ENCODE measurements at places on chromosomes 2 and 18. TPM values are rescaled to one million over a fixed set of nuclear protein-coding genes. Genes with fewer than 3 reads are reported as not detected.

The TUBA4B gene
- total RNA-seq = not detected

GRCh38 chr2:187709065-187709464 lies 154.8 kb upstream of the TFPI start:
- no peak for DNase-seq
- H3K36me3 ChIP-seq = no peaks in the 10 kb centered on the region
- no peaks in the 10 kb centered on the region for H3K4me1 ChIP-seq
- no peaks in the 10 kb centered on the region for H3K27me3 ChIP-seq
- no peak overlapping the region for H3K27ac ChIP-seq
- no peak overlapping the region for H3K4me3 ChIP-seq

DNA sequence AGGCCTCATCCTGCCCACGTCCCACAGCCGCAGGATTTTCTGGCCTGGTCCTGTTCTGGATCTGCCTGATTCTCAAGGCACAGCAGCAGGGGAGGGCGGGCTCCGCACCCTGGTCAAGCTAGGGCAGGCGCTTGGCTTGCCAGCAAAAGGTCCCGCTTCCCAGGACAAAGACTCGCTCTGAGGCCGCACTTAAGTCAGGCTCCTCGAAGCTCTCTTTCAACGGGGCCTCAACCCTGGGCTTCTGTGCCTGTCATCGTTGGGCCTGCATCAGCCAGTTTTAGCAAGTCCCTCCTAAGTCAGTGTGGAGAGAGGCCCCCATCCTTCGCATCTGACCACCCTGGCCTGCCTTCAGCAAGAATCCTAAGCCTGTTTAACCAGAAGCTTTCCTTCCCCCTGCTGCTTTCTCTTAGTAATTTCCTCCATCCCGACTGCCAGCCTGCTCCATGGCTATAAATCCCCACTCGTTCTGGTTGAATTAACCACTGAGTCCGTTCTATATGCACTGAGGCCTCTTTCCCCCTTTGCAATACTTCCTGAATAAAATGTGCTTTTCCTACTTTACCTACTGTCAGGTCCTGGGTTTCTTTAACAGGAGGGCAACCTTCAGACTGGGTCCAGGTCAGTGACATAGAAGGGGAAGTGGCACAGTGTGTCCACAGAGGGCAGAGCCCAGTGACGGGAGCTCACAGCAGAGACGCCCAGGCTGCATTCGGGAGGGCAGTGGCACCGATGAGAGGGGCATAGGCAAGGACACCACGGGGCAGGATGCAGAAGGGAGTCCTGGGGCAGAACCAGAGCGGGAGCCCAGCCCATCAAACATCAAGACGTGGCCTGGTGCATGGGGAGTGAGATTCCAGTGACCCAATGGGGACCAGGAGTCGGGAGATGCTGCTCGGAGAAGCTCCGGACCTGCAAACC lies 62.7 kb downstream of the SP110 start:
- H3K4me3 ChIP-seq = no peak overlapping the region
- no peaks in the 10 kb centered on the region for H3K27me3 ChIP-seq
- no peaks in the 10 kb centered on the region for H3K36me3 ChIP-seq
- H3K4me1 ChIP-seq = no peaks in the 10 kb centered on the region
- H3K27ac ChIP-seq = no peak overlapping the region

The TLX2 gene
- 0.34 TPM for total RNA-seq

GRCh38 chr2:236790963-236791362 lies 221.3 kb downstream of the ACKR3 start:
- H3K27me3 ChIP-seq = no peaks in the 10 kb centered on the region
- H3K36me3 ChIP-seq = no peaks in the 10 kb centered on the region
- H3K27ac ChIP-seq = no peak overlapping the region
- H3K4me3 ChIP-seq = no peak overlapping the region

The NT5C1B gene
- total RNA-seq = not detected

The SERPINB12 gene
- total RNA-seq = not detected

The TTN gene
- 43.8 TPM for total RNA-seq

DNA sequence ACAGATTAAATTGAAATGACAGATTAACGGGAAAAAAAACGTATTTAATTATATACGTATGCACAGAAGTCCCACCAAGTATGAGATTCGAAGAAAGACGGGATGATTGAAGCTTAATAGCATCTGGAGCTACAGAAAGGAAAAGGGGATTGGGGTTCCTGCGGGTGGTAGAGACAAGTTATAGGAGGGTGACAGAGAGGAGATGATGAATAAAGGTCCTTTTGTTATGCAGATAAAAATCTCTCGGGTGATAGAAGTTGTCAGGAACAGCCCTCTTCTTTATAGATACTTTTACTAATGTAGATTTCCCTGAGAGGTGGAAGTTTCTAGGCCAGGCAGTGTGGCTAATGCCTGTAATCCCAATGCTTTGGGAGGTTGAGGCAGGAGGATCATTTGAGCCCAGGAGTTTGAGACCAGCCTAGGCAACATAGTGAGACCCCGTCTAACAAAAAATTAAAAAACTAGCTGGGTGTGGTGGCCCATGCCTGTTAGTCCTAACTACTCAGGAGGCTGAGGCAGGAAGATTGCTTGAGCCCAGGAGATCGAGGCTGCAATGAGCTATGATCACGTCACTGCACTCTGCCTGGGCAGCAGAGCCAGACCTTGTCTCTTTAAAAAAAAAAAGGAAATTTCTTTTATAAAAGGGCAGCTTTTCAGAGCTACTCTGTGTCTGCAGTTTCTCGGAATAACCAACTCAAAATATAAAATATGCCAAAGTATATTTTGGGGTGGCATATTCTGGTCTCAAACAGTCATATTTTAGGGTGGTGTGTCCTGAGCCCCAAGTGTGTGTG lies 113.0 kb downstream of the STPG4 start:
- H3K4me1 ChIP-seq = no peaks in the 10 kb centered on the region
- H3K4me3 ChIP-seq = no peak overlapping the region
- no peaks in the 10 kb centered on the region for H3K27me3 ChIP-seq
- peaks cover 72% of the 10 kb centered on the region for H3K36me3 ChIP-seq

GRCh38 chr2:180985771-180986395 lies 5.5 kb downstream of the UBE2E3 start:
- H3K36me3 ChIP-seq = no peaks in the 10 kb centered on the region
- no peak overlapping the region for H3K4me3 ChIP-seq
- peaks cover 26% of the 10 kb centered on the region for H3K4me1 ChIP-seq
- no peaks in the 10 kb centered on the region for H3K27me3 ChIP-seq
- no peak for DNase-seq
- H3K27ac ChIP-seq = no peak overlapping the region

- H3K36me3 ChIP-seq = peaks cover 15% of the 10 kb centered on the region
- DNase-seq = no peak
- no peaks in the 10 kb centered on the region for H3K27me3 ChIP-seq
- H3K4me3 ChIP-seq = no peak overlapping the region
- no peak overlapping the region for H3K27ac ChIP-seq
- H3K4me1 ChIP-seq = peaks cover 16% of the 10 kb centered on the region
Observed at GRCh38 chr2:70990216-70990615, 4.5 kb downstream of the TEX261 start.

DNA sequence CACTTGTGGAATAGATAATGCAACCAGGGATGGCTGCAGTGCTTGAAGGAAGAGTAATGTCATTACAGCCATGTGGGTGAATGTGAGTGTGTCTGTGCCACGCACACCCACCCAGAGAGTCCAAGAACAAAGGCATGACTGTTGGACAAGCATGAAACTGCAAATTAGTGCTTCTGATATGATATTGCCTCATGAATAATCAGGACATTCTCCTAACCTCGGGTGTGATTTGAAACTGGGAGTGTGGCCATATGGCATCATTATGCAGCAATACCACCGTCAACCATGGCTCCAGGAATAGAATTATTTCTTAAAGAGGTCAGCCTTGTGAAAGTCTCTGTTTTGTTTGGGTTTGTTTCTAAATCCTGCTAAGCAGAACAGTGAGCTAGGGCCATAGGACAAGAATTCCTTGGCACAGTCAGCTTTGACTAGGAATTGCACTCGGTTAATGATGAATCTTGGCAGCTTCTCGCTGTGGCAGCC lies 678.0 kb upstream of the RAB6C start:
- DNase-seq = no peak
- no peaks in the 10 kb centered on the region for H3K36me3 ChIP-seq
- no peaks in the 10 kb centered on the region for H3K4me1 ChIP-seq
- H3K27ac ChIP-seq = no peak overlapping the region
- no peaks in the 10 kb centered on the region for H3K27me3 ChIP-seq

- no peaks in the 10 kb centered on the region for H3K27me3 ChIP-seq
- H3K4me3 ChIP-seq = no peak overlapping the region
- H3K36me3 ChIP-seq = no peaks in the 10 kb centered on the region
- no peak for DNase-seq
Observed at GRCh38 chr18:23935804-23936203, 78.8 kb upstream of the TTC39C start.

DNA sequence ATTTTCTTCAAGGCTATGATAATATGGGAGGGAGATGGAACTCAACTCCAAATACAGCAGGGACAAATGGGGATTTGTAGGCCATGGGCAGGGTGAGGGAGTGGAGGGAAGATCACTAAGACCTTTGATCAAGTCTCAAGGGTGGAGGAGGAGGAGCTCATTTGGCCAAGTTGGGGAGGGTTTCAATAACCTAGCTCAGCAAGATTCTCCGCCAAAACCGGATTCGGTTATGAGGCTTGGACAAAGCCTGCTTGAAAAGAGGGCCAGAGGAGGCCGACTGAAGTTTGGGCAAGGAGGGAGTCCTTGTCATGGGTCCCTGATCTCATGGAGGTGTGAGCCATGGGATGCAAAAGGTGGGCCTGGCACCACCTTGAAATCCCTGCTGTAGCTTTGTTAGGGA lies 68.8 kb downstream of the TSN start:
- H3K4me3 ChIP-seq = no peak overlapping the region
- DNase-seq = no peak
- no peaks in the 10 kb centered on the region for H3K27me3 ChIP-seq
- no peaks in the 10 kb centered on the region for H3K4me1 ChIP-seq
- H3K36me3 ChIP-seq = no peaks in the 10 kb centered on the region

- no peak overlapping the region for H3K27ac ChIP-seq
- no peaks in the 10 kb centered on the region for H3K36me3 ChIP-seq
- DNase-seq = no peak
- H3K27me3 ChIP-seq = no peaks in the 10 kb centered on the region
- H3K4me3 ChIP-seq = no peak overlapping the region
- no peaks in the 10 kb centered on the region for H3K4me1 ChIP-seq
Observed at GRCh38 chr2:43519643-43520221, 76.1 kb downstream of the THADA start.

- no peak overlapping the region for H3K27ac ChIP-seq
- no peaks in the 10 kb centered on the region for H3K36me3 ChIP-seq
- no peaks in the 10 kb centered on the region for H3K4me1 ChIP-seq
- no peaks in the 10 kb centered on the region for H3K27me3 ChIP-seq
Observed at GRCh38 chr2:102848366-102848839, 86.6 kb downstream of the TMEM182 start.

The TNFAIP6 gene
- not detected for total RNA-seq

The PDE1A gene
- total RNA-seq = not detected

- H3K4me1 ChIP-seq = no peaks in the 10 kb centered on the region
- no peak overlapping the region for H3K4me3 ChIP-seq
- no peak for DNase-seq
- no peaks in the 10 kb centered on the region for H3K36me3 ChIP-seq
- no peaks in the 10 kb centered on the region for H3K27me3 ChIP-seq
- no peak overlapping the region for H3K27ac ChIP-seq
Observed at GRCh38 chr2:61750624-61751023, 103.2 kb downstream of the FAM161A start.

- no peak for DNase-seq
- H3K4me3 ChIP-seq = no peak overlapping the region
- H3K4me1 ChIP-seq = no peaks in the 10 kb centered on the region
- no peaks in the 10 kb centered on the region for H3K36me3 ChIP-seq
- H3K27me3 ChIP-seq = no peaks in the 10 kb centered on the region
Observed at GRCh38 chr18:50848991-50849390, 29.2 kb upstream of the MRO start.

- H3K27ac ChIP-seq = no peak overlapping the region
- no peak overlapping the region for H3K4me3 ChIP-seq
- H3K36me3 ChIP-seq = no peaks in the 10 kb centered on the region
- no peaks in the 10 kb centered on the region for H3K4me1 ChIP-seq
Observed at GRCh38 chr2:39659765-39660611, 5.7 kb upstream of the TMEM178A start.

GRCh38 chr18:62325806-62326645 lies 916 bp downstream of the TNFRSF11A start:
- peak overlapping the region; percentile 50 for H3K4me3 ChIP-seq
- peaks cover 14% of the 10 kb centered on the region for H3K4me1 ChIP-seq
- DNase-seq = peak; percentile 22
- H3K27ac ChIP-seq = no peak overlapping the region
- no peaks in the 10 kb centered on the region for H3K36me3 ChIP-seq

DNA sequence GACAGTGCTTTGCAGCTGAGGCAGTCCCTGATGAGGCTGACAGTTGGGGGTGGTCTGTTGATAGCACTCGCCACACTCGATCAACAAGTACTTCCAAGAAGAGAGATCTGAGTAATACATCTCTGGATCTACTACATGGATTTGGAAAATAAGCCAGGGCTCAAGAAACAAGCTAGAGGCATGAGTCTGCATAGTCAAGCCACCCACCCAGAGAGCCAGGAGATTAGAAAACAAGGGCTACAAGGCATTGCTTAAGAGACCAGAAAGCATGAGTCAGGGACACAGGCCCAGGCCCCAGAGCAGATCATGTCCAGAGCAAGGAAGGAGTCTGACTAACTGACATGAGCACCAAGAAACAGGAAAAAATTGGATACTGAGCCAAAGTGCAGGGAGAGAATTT lies 196.9 kb upstream of the CWC22 start:
- no peaks in the 10 kb centered on the region for H3K36me3 ChIP-seq
- no peak overlapping the region for H3K27ac ChIP-seq
- H3K27me3 ChIP-seq = no peaks in the 10 kb centered on the region
- no peak for DNase-seq
- H3K4me1 ChIP-seq = no peaks in the 10 kb centered on the region

The CLEC4F gene
- 0.19 TPM for total RNA-seq

DNA sequence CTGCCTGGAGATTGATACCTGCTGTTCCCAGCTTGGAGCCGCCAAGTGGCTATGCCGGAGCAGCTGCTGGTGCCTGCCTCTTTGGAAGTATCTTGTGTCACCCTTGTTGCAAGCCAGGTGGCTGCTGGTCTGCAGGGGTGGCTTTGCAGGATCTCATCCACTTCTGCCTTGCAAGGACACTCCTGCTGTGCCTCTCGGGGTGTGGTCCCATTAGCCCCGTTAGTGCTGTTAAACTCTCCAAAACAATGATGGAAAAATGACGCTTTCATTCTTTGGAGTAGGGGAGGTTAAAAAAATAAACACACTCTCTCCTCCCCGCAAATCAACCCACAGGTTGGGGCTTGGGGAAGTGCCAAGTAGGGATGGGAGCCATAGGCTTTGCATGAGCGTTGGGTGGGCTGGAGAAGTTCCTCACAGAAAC lies 352.8 kb downstream of the RNF144A start:
- H3K36me3 ChIP-seq = no peaks in the 10 kb centered on the region
- no peak overlapping the region for H3K27ac ChIP-seq
- no peak for DNase-seq

DNA sequence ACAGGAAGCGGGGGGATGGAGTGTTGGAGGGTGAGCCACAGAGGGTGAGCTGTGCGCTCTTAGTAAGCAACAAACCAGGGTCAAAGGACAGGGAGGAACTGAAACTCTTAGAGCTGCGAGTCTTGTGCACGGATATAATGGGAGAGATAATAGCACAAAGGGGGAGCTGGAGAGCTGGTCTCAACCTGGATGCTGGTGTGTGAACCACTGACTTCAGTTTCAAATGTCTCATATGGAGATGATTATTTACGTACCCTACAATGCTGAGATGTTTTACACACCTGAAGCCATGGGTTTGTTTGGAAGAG lies 35.9 kb downstream of the PTGR3 start:
- DNase-seq = no peak
- no peak overlapping the region for H3K4me3 ChIP-seq
- H3K27me3 ChIP-seq = no peaks in the 10 kb centered on the region
- H3K36me3 ChIP-seq = no peaks in the 10 kb centered on the region

The MSGN1 gene
- total RNA-seq = not detected

The ALKAL2 gene
- total RNA-seq = not detected

The COL3A1 gene
- not detected for total RNA-seq

All from naive thymus-derived CD4-positive, alpha-beta T cell (primary cell).